ENCODE measurements at places on chromosomes 3 and 15.

DNA sequence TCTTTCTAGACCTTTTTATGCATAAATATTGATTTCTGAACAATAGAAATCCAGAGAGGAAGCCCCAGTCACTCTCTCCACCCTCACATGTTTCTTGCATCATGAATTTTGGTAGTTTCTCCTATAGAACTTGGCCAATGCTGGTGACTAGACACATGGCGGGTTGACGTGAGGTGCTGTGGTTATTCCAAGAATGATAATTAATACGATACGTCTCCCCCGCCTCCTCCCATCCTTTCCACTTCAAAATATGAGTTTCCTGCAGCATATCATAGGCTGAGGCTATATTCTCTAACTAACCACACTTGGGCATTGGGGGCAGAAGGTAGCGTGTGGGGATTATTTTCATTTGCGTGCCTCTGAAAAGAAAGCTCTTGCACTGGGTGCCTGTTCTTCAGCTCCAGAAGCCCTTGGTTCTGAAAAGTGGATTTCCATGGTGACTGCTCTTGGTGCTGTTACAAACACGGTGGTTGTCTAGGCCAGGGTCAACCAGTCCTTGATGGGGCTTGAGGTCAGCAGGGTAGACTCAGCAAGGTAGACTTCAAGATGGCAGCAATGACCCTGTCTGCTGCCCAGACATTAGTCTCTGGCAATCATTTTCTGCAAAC lies 5.3 kb downstream of the TNFSF10 start:
- peak; percentile 93 for DNase-seq

DNA sequence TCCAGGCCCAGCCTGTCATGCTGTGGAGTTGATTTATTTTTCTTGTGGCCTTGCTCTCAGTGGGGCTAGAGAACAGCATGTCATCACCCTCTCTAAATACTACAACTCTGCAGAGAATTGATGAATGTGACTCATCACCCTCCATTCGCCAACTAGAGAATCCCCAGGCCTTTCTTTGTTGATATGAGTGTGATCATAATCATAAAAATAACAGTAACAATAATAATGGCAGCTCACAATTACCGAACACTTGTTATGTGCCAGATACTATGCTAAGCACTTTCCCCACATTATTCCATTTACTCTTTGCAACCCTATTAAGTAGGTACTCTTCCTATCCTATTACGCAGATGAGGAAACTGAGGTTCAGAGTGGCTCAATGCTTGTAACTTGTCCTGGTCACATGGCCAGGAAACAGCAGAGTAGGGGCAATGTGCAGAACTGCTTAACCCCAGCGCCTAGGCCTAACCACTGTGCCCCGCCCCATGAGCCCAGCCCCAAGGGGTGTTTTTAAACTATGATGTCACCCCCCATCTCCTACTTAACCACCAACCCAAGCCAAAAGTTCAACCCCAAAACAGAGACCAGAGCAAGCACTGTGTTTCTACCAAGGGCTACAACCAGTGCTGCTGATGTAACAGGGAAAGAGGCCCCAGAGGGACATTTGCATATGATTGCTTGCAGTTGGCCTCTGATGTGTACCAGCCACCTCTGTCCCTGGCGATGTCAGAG lies 104.5 kb downstream of the ADCY5 start:
- DNase-seq, result no peak

- no peak for DNase-seq
Observed at GRCh38 chr3:58485801-58486435, 6.0 kb upstream of the KCTD6 start.

- no peak for DNase-seq
Observed at GRCh38 chr3:66428733-66429132, 72.1 kb downstream of the LRIG1 start.

GRCh38 chr3:147616998-147617619 lies 207.9 kb downstream of the ZIC1 start:
- DNase-seq, result peak; percentile 22
